NCI-H1436 treated with DMSO at 0.1 percent for 48 hours (cell line): ENCODE measurements at places on chromosomes 16 and 17.

DNA sequence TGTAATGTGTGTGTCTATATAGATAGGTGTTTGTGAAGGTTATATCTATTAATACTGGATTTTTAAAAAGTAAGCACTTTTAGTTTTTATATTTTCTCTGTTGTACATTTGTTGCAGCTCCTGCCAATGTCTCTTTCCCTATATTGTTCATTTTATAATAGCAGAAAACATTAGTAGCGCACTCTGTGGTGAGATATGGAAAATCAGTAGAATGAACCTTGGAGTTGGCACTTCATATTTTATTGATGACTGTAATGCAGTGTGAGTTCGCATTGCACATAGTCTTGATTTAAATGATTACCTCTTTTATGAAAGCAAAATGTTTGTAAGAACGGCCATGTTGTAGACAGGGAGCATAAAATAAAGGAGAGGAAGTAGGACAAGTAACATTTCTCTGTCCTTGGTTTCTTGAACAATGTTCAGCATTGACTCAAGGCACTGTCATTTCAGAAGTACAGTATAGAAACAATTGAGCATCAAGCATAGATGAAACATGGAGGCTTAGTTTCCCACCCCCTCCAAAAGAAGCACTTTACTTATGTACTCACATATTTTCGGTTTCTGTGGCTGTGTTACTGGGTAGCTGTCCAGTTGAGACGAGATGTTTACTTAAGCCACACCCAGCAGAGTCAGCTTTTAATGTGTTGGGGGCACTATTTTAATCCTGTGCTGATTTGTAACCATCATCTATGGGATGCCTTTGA, 74.0 kb downstream of the TANC2 start:
- no peak for DNase-seq

DNA sequence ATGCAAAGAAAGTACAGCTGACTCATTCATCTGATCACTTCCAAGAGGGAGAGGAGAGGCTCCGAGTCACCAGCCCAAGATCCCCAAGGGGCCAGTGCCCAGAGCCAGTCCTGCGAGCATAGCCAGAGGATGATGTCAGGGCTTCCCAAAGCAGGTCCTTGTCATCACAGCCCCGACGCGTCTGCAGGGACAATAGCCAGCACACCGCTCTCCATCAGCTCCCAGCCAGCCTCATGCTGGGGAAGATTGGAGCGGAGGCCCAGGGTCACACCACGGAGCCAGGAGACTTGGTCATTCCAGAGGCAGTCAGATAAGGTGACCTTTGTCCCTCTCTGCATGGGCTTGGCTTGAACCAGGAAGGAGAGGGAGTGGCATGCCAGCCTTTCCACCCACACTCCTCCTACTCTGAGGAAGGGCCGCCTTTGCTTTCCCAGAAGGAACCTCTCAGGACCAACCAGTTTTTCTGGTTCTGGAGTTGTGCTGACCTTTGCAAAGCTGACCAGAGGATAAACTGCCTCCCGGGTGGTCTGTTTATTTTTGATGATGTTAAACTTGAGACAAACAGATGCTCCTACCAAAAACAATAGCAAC, 58.3 kb upstream of the ARHGAP44 start:
- no peak for DNase-seq

DNA sequence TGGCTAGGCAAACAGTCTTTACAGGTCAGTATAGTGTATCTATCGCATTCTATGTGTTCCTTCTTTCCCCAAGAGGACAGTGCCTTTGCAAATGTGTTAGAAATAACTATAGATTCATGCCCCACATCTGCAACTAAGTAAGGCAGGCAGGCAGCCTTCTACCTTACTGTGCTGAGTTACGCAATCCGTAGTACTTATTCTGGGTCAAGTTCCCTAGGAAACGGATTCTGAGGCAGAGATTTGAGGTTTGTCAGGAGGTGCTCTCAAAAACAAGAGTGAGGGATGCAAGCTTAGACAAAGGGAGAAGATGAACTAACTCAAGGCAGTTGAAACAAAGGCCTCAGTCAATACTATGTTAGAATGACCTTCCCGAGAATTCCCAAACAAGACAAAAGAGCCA, 12.7 kb upstream of the ANKFY1 start:
- no peak for DNase-seq

- no peak for DNase-seq
Measured at GRCh38 chr17:32318071-32318470, 23.9 kb downstream of the C17orf75 start.

DNA sequence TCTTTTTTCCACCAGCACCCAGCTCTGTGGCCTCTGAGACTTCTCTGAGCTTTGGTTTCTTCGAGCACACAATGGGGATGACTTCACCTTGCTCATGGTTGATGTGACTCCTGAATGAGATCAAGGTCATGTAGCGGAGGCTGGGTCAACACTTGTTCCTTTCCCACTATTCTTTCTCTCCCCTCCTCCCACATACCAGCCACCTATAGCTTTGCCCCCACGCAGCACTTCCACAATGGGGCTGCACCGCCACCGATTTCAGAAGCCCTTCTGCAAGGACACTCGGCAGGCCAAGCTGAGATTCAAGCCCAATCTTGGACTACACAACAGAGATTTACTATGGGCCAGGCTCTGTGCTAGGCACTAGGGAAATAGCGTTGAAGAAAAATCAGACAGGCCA, 14.4 kb downstream of the TRIM25 start:
- no peak for DNase-seq

DNA sequence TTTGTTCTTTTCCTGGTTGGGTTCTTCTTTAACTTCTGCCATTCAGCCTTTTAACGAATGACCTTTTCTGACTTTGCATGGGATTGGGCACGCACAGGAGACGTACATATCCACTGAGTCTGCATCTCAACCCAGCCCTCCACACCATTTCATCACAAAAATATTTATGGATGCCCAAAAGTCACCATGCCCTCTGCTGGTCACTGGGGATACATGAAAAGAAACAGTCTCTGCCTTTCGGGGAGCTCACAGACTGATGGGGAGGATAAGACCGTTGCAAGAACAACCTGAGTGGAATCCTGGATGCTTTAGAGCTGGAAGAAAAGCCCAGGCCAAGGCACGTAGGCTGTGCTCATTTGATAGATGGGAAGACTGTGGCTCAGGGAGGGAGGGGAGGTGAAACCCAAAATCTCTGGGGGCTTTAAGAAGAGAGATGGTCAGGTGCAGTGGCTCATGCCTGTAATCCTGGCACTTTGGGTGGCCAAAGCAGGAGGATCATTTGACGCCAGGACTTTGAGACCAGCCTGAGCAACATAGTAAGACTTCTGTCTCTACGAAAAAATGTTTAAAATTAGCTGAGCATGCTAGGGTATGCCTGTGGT, 7.9 kb upstream of the MT2A start:
- no peak for DNase-seq

DNA sequence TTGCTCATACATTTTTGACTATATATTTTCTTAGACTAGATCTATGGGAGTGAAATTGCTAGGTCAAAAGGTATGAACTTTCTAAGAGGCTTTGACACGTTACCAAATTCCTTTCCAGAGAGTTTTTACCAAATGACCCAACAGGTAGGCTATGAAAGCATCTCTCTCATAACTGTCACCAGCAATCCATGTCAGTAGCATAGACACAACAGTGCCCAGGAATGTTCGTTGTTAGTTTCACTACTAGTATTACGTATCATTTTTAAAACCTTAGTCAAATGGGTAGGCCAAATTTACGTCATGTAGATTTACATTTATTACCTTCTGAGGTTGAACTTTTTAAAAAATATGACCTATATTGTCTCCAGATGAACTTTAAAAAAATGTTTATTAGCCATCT, 66.8 kb downstream of the MARCHF10 start:
- DNase-seq = no peak

GRCh38 chr17:58531122-58531521, 16.7 kb upstream of the MTMR4 start:
- no peak for DNase-seq

GRCh38 chr17:75816693-75817092, 27.5 kb downstream of the UNC13D start:
- no peak for DNase-seq

DNA sequence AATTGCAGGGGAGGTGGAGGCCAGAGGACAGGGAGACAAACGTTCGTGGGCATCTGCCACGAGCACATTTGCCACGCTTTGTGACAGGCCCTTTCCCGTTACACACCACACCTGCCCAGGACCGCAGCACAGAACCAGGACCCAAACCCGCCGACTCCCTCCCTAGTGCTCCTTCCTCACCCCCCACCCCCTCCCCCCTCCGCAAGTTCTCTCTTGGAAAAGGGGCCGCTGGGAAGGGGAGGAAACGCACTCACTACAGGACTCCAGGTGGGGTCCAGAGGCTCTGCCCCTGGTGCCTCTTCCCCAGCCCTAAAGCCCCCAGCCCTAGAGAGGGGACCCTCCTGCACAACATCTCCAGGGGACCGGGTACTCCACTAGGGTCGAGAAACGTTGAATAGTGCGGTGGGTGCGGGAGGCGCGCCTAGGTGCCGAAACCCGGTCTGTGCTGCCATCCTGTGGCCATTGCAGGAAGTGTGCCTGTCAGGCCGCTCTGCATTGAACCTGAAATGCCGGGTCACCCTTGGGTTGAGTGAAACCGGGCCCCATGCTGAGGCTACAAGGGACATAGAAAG, 21.9 kb upstream of the EIF1 start:
- DNase-seq = peak; percentile 71

DNA sequence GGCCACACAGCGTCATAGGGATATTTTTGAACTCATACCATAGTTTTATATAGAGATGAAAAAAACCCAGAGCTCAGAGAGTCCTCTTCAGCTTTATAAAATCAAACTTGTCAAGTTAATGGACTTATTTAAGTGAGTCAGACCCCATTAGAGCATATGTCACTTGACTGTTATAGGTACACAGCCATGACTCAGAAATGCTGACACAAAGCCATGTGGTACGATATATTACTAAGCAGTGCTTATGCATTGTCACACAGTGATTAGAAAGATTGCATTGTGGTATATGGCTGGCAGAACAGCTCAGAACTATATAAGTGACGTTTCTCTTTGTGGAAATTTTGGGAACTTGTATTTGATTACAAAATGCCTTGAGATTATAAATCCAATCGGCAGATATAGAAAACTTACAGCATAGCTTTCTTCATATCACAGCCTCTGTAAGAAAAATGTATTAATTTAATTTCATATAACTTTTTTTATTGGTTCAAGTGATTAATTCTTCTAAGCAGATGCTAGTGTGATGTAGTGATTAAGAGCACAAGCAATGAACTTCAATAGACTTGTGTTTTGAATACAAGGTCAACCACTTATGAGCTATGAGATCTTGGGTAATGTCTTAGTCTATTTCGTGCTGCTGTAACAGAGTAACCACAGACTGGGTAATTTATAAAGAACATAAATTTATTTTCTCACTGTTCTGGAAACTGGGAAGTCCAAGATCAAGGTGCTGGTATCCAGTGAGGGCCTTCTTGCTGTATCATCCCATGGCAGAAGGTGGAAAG, 25.8 kb upstream of the GINS3 start:
- no peak for DNase-seq

- DNase-seq = no peak
Measured at GRCh38 chr16:24879684-24880083, 33.9 kb downstream of the SLC5A11 start.

DNA sequence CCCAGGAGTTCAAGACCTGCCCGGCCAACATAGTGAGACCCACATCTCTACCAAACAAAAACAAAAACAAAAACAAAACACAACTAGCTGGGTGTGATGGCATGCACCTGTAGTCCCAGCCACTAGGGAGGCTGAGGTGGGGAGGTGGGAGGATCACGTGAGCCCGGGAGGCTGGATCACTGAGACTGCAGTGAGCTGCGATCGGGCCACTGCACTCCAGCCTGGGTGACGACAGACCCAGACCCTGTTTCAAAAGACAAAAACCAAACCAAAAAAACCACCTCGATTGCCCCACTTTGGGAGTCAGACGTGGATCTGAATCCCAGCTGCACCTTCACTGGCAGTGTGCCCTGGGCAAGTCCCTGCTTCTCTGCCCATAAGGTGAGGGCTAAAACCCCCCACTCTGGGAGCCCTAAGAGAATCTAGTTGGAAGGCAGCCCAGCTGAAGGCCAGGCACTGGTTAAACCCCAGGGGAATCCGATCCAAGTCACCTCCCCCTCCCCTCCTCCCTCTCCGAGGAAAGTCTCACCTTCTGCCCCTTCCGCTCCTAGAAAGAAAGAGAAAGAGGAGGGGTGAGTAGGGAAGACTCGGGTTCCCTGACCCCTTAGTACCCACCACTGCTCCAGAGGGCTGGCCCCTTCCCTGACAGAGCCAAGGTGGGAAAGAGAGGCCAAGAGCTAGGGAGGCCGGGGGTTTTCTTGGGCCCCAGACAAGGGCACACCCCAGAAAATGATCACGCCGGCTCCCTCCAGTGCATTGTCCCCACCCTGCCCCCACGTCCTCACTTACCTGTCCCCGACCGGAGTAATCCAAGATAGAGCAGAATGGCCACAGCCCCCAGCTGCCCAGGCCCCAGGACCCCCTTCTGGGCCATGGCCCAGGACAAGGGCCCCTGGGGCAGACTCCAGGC, 647 bp downstream of the PRSS8 start:
- no peak for DNase-seq

DNA sequence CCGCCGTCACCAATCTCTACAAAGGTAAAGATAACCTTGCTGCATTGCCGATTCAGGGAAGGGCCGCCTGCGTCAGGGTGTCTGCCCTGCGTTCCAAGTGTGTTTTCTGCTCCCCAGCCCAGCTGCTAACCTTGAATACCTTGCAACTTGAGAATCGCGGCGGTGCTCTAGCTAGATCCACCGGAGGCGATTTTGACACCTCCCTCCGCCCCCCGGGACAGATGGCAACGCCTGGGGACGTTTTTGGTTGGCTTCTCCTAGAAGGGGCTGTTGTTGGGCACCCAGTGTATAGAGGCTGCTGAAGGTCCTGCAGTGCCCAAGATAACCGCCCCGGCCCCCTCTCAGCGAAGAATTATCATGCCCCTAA, 1.5 kb downstream of the HAPSTR1 start:
- no peak for DNase-seq

DNA sequence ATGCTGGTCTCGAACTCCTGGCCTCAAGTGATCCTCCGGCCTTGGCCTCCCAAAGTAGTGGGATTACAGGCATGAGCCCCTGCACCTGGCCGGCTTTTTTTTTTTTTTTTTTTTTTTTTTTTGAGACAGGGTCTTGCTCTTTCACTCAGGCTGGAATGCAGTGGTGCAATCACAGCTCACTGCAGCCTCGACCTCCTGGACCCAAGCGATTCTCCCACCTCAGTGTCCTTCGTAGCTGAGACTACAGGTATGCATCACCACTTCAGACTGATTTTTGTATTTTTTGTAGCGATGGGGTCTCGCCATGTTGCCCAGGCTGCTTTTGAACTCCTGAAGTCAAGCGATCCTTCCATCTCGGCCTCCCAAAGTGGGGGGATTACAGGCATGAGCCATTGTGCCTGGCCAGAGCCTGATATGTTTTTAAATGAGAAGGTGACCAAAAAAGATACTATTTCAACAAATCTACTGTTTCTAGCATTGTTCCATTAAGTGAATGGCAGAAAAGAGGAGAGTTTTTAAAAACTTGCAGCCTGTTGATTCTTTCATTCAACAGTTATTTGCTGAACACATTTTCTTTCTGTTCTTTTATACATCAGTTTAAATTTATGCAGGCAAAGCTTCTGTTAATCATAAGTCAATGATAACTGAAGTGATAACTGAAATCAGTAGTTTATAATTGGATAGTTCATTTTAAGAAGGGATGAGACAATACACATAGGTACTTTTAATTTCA, 3.2 kb upstream of the SRSF1 start:
- DNase-seq = no peak

- peak; percentile 88 for DNase-seq
Measured at GRCh38 chr17:64685705-64686104, 23.6 kb upstream of the SMURF2 start.
